Astrocyte of the spinal cord (primary cell): ENCODE measurements at places on chromosomes 11 and 22.
A peak's percentile ranks its signal among the peaks of the same experiment; 100 is the strongest.

GRCh38 chr22:26429458-26430286 is 612 bp downstream of the ASPHD2 start:
- DNase-seq = no peak

DNA sequence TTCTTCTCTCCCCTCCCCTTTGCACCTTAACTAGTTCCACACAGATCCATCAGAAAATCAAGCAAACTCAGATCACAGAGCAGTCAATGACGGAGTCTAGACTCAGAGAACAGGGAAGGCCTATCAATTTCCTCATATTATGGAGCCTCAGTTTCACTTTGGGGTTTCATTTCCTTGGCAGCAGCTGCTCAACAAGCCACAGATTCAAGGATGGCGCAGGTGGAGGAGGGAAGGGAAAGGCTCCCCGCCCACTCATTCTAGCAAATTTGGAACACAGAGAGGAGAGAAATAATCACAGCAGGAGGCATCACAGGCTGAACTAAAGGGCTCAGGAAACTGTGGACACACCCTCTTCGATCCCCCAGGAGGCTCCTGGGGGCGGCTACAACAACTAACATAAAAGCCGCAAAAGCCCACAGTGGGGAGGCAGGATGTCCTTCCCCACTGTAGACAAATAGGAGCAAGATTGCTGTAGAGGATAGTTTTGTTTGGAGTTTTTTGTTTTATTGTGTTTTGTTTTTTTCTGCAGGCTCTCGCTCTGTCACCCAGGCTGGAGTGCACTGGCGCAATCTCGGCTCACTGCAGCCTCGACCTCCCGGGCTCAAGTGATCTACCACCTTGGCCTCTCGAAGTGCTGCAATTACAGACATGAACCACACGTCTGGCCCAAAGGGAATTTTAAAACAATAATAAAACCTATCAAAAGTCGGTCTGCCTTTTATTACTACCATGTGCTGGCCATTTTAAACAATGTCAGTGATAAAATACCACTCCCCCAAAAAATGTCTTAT is 3.4 kb downstream of the PLAAT3 start:
- DNase-seq = peak; percentile 84

DNA sequence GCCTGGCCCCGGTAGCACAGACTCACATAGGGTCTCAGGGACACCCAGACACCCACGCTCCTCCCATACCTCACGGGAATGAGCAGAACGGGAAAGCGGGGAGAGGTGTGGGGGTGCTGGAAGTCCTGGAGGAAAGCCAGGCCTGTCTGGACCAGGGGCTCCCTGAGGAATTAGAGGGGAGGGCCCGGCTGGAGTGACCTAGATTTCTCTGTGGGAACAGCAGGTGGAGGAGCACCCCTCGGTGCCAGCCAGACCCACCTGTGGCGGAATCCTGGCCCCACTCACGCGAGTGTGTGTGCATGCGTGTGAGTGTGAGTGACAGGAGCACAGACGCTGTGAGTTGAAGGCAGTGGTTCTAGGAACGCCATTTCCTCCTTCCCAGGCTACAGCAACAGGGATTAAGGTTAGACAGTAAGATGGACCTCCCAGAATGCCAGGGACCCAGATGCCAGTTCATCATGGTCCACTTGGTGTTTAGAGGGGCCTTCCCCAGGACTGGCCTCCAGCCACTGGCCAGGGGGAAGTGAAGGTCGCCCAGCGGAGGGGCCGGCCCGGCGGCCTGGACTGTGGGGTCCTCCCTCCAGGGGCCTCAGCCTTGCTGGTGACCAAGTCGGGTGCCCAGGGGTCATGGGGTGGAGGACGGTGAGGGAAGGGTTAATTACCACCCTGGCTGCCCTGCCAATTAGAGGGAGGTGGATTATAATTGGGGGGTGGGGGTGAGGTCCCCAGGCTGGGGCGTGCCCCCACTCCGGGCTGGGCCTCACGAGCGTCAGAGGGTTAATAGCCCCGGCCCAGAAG is 1.0 kb downstream of the PKP3 start:
- no peak for DNase-seq

DNA sequence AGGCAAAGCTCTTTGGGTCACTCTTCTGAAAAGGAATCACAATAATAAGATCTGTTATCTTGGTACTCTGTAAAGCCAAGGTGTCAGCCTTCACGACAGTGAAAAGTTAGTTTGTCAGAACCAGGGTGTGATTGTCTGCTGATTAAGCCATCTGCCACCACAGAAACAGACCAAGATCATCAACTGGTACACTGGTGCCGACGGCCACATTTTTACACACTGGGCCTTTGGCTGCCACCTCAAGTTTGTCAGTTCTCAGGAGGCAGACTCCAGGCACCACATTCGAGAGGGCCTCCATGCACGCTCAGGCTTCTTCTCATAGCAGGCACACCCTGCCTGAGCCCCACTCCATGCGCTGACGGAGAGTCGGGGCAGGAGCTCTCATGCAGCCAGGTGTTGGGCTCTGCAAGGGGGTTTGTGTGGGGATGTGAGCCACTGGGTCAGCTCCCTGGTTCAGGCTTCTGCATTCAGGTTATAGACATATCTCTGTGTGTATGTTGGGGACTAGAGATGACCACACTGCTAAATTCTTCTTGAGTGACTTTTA is 66.2 kb downstream of the KCNJ1 start:
- no peak for DNase-seq
